Fibroblast of villous mesenchyme (primary cell): ENCODE measurements at places on chromosomes 2 and 18. TPM values are rescaled to one million over a fixed set of nuclear protein-coding genes. Genes with fewer than 3 reads are reported as not detected.

Gene ADRA2B
- total RNA-seq = not detected in 2 replicates

Gene CACNB4
- total RNA-seq = 0.32 and 0.43 TPM in 2 replicates

Gene TMEM163
- total RNA-seq = not detected in 2 replicates

Gene ICA1L
- total RNA-seq = 3.5 and 4.8 TPM in 2 replicates

Gene NXPH2
- under 0.01 TPM in 1 of 2 replicates, not detected in the other for total RNA-seq

Gene MDH1B
- total RNA-seq = 0.64 and 1.3 TPM in 2 replicates

Gene HOXD1
- under 0.01 and 0.32 TPM in 2 replicates for total RNA-seq

Gene KCMF1
- 39.6 and 80.3 TPM in 2 replicates for total RNA-seq

Gene MROH2A
- total RNA-seq = not detected in 2 replicates

Gene PLEK
- total RNA-seq = not detected in 2 replicates

Gene IAH1
- total RNA-seq = 66.9 and 70.9 TPM in 2 replicates

Gene DLGAP1
- total RNA-seq = under 0.01 and 0.86 TPM in 2 replicates

Gene COL6A3
- 1,329 and 1,968 TPM in 2 replicates for total RNA-seq

Gene ABCA12
- under 0.01 TPM in 1 of 2 replicates, not detected in the other for total RNA-seq

Gene SMPD4
- 20.3 TPM in 2 replicates for total RNA-seq

Gene HOXD11
- 26.4 and 42.3 TPM in 2 replicates for total RNA-seq

Gene ANKRD39
- total RNA-seq = 4.7 and 5.8 TPM in 2 replicates

Gene FBXO15
- 0.32 and 0.43 TPM in 2 replicates for total RNA-seq

Gene B3GNT7
- total RNA-seq = 0.43 and 0.64 TPM in 2 replicates
